AG04449 (cell line): ENCODE measurements at places on chromosomes 6 and 20.

GRCh38 chr6:132666118-132666517 is 7.1 kb upstream of the TAAR1 start:
- no peak for DNase-seq

- no peak for DNase-seq
Observed at GRCh38 chr6:27838945-27839625, 73.1 kb downstream of the OR2B2 start.

- peak; percentile 59 for DNase-seq
Observed at GRCh38 chr6:23180504-23181293, 611.3 kb downstream of the HDGFL1 start.

GRCh38 chr20:53081916-53082863 is 110.0 kb downstream of the TSHZ2 start:
- DNase-seq = no peak

GRCh38 chr6:127762284-127762683 is 138.6 kb downstream of the THEMIS start:
- no peak for DNase-seq
